ENCODE measurements at places on chromosomes 11 and 22. TPM values are rescaled to one million over a fixed set of nuclear protein-coding genes. Genes with fewer than 3 reads are reported as not detected.

Gene TAF10
- total RNA-seq: 161 TPM

Gene CSF2RB
- total RNA-seq: 0.14 TPM

Gene THY1
- not detected for total RNA-seq

Gene KRTAP5-9
- total RNA-seq: not detected

Gene RFPL2
- not detected for total RNA-seq

Gene SLC22A24
- not detected for total RNA-seq

Gene FGF19
- not detected for total RNA-seq

Gene APOA1
- 1.6 TPM for total RNA-seq

Gene PRSS23
- 0.22 TPM for total RNA-seq

Gene RIC3
- 34.8 TPM for total RNA-seq

Gene ARHGEF17
- total RNA-seq: 0.14 TPM
